ENCODE measurements at places on chromosomes 6 and 20.

DNA sequence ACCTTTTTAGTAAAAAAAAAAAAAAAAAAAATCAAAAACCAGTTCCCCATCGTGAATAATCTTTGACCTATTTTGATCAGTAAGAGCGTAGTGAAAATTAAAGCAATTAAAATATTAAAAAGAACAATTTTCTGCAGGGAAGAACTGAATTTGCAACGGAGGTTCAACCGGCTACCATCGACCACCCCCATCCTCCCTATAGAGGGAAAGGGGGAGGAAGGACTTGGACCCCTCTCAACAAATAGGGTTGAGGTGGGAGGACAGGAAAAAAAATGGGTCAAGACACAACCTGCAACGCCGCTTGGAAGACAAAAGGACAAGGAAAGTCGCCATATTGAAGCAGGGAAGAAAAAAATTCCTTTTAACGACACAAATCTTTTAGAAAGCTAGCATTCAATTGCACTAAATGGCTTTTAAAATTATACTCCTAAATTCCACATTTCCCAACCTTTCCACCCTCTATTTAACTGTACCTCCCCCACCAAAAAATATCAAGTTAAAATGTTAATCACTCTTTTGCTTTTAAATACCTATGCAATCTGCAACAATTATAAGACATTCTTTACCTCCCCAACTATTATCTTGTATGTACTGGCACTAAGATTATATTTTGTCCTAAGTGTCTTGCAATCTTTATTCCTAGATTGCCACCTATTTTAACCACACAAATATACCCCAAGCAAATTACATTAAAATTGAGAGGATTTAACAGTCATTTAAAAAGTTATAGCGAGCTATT lies 1.7 kb downstream of the PPP1R10 start:
- no peak for DNase-seq

- DNase-seq, result no peak
These were observed 23.1 kb downstream of the PSMG4 start for GRCh38 chr6:3281631-3282475.

DNA sequence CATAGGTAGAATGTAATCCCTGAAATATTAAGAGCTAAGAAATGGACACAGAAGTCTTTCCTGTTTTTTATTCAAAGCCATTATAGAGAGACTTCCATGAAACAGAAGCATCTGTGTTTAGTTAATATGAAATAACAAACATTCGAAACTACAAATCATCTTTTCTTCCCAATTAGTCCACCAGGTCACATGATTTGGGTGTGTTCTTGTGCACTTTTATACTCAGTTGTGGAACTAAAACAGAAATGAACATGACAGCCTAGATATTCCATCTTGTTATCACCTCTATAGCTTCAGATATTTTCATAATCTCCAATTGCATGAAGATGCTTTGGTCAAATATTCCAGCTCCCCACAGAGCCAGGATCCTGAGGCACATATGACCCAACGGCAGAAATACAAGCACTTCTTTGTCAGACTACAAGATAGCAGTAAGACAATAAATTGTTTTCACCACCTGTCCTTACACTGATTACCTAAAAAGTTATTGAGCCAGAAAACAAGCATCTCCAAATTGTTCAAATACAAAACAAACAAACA lies 116.8 kb upstream of the BEND6 start:
- no peak for DNase-seq

DNA sequence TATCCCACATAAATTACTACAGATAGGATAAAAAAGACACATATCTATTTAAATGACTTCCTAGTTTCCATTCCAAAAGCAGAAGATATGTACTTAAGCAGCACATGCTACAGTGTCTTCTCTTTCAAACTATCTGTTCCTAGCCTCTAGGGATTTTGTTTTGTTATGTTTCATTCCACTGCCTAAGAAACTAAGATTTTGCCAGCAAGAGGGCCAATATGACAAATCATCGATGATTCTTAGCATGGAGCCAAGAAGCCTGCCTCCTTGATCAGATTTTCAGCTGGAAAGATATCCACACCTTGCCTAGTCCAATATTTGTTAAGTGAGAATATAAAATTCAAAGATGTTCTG lies 7.0 kb downstream of the SNX5 start:
- no peak for DNase-seq

DNA sequence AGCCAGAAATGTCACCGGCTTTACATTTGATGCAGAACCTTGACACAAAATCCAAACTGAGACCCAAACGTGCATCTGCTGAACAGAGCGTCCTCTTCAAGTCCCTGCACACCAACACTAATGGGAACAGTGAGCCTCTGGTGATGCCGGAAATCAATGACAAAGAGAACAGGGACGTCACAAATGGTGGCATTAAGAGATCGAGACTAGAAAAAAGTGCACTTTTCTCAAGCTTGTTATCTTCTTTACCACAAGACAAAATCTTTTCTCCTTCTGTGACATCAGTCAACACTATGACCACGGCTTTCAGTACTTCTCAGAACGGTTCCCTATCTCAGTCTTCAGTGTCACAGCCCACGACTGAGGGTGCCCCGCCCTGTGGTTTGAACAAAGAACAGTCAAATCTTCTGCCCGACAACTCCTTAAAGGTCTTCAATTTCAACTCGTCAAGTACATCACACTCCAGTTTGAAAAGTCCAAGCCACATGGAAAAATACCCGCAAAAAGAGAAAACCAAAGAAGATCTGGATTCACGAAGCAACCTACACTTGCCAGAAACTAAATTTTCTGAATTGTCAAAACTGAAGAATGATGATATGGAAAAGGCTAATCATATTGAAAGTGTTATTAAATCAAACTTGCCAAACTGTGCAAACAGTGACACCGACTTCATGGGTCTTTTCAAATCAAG lies 108.4 kb downstream of the RTN4IP1 start:
- peak; percentile 61 for DNase-seq

DNA sequence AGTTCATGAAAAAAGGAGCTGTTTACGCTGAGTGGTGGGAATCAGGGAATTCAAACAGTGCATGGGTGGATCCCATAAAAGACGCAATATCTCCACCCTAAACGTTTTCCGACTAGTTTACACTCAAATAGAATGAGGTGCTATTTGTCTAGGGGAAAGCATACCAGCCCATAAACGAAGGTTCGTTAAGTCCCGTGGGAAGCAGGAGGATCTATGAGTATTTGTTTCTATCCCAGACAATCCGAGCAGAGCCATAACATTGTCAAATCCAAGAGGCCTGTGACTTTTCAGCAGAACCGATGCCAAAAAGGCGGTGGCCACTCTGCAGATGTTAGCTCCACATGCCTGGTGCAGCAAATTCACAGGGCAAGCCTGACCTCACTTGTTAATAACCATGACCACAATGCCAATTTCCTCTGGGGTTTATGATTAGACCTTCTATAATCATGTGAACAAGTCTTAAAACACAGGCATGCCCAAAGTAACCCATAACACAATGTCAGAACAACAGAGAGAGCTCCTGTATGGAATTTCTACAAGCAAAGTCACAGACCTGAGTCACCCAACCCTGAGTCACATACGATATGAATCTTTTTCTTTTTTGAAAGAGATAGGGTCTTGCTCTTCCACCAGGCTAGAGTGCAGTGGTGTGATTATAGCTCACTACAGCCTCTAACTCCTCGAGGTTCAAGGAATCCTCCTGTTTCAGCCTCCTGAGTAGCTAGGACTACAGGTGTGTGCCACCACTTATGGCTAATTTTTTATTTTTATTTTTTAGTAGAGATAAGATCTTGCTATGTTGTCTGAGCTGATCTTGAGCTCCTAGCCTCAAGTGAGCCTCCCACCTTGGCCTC lies 123.3 kb downstream of the KIF13A start:
- DNase-seq, result no peak

All from germinal center (tissue), 1 donor.